ENCODE measurements at places on chromosomes 5 and 9.

- DNase-seq = no peak
Measured at GRCh38 chr5:31725996-31726395, 87.1 kb downstream of the PDZD2 start.

DNA sequence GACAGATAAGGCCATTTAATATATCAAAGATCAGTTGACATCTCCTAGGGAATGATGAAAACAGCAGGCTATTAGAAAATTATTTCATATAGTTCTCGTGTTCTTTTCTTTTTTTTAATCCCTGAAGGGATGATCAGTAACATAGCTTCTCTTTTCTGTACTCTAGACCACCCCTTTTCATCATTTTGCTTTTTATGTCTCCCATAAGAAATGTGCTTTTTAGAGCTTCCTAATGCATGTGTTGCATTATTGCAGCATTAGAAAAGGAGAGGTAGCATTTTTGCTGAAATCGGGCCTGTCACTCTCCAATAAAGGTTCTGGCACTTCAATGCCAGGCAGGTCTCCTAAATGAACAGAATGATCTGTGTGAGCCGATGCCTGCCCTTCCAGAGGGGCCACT lies 143.3 kb downstream of the NTRK2 start:
- no peak for DNase-seq

DNA sequence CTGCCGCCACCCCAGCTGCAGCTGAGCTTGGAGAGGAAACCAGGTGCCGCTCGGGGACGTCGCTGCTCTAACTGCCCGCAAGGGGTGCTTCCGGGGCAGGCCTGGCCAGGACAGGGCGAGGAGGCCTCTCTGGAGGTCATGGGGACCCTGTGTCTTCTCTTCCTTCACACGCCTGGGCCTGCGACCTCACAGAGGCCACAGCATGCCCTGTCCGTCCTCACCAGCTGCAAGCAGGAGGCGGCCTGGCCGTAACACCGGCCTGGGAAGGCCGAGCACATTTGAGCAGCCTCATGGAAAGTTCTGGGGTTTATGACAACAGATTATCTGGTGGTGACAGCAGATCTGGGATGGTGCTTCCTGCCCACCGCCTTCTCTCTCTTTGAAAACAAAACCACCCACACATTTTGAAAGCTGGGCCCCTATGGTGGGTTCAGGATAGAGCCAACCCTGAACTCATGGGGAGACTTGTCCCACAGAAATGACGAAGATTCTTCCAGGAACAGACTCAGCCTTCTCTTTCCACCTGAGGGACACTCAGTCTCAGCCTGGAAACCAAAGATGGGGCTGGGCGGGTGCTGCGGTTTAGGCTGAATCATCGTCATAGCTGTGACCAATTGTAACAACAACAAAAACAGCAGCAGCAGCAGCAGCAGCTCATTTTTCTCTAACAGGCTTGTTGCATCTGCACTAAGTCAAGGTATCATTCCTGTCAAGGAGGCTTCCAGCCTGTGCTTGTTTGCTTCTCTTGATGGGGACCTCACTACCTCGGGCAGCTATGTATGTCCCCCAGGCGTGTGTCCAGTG lies 99.6 kb upstream of the RAPGEF1 start:
- peak; percentile 65 for DNase-seq

- peak; percentile 90 for DNase-seq
Measured at GRCh38 chr5:93078082-93079038, 502.7 kb downstream of the NR2F1-AS1 start.

GRCh38 chr5:92838253-92838652 lies 742.8 kb downstream of the NR2F1-AS1 start:
- DNase-seq = peak; percentile 62

Measured in MCF 10A (cell line).